ENCODE measurements at places on chromosomes 5 and 9.

DNA sequence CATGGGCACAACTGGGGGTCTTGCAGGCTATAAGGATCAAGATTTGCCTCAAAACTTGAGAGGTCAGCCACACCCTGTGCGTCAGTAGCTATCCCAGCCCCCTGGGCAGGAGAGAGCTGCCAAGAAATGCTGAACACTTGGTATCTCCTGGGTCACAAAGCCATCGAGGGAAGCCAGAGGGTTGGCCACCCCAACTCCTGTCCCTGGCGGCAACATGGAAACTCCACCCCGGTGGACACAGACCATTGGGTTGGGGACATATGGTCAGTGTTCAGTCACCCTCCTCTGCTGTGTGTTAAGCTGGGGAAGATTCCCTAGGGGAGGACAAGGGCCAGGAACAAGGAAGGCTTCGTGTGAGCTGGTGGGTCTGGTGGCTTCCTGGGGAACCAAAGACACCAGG, 140.6 kb downstream of the C5orf15 start:
- no peak for DNase-seq

- DNase-seq, result no peak
These were observed 758.4 kb upstream of the SEMA6A start for GRCh38 chr5:117333011-117333410.

- no peak for DNase-seq
These were observed 311.5 kb downstream of the COX7C start for GRCh38 chr5:86929123-86929766.

- no peak for DNase-seq
These were observed 47.9 kb downstream of the OLFM1 start for GRCh38 chr9:135135171-135135928.

GRCh38 chr9:108158236-108158995, 668.8 kb upstream of the KLF4 start:
- no peak for DNase-seq

DNA sequence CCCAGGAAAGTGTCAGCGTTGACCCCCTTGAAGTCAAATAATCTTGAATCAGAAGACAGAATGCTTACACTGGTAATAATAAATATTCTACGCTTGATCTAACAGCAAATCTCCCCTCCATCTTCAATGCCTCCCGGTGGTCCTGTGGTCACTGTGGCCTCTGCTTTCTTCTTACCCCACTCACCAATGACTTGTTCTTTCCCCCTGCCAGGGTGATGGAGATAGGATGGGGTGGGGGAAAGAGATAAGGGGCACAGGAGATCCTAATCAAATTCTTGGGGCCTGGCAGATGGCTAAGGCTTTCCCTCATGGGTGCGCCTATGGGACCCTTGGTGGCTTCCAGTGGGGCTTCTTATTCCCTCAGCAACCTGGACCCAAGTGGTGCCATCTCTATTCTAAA, 152.6 kb upstream of the EGFLAM start:
- no peak for DNase-seq
